Trophoblast cell (in vitro differentiated cells and primary cell): ENCODE measurements at places on chromosomes 6 and 20.

DNA sequence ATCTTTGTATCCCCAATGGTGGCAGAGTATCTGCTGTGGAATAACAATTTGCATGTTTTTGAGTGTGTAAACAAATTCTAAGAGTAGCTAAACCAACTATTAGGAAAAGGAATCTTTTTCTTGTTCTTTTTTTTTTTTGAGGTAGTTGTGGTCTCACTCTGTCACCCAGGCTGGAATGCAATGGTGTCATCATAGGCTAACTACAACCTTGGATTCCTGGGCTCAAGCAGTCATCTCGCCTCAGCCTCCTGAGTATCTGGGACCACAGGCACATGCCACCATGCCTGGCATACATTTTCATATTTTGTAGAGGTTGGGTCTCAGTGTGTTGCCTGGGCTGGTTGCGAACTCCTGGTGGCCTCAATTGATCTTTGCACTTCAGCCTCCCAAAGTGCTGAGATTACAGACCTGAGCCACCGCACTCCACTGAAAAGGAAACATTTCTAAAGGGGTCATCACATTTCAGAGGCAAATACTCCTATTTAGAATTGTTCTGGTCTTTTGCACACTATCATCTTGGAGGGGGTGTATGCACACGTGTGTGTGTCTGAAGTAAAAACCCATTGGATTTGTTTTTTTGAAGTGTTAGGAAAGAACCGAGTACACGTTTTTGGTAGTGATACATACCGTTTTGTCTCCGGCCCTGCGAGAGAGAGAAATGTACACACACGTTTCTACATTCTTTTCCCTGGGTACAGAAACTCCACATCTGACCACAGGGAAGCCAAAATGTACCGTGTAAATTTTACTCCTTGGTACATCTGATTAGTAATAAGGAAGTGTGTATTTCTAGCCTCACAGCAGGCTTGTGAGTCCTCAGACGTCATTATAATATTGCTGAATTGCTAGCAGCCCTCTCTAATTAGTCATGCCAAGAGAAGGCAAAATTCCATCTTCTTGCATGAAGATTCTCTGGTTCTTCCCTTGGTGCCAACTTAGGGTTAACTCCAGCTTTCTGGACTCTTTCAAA, 183.6 kb downstream of the JARID2 start:
- no peaks in the 10 kb centered on the region for H3K36me3 ChIP-seq
- H3K27me3 ChIP-seq, result no peaks in the 10 kb centered on the region
- peaks cover 23% of the 10 kb centered on the region for H3K4me1 ChIP-seq
- DNase-seq, result peak; percentile 69

DNA sequence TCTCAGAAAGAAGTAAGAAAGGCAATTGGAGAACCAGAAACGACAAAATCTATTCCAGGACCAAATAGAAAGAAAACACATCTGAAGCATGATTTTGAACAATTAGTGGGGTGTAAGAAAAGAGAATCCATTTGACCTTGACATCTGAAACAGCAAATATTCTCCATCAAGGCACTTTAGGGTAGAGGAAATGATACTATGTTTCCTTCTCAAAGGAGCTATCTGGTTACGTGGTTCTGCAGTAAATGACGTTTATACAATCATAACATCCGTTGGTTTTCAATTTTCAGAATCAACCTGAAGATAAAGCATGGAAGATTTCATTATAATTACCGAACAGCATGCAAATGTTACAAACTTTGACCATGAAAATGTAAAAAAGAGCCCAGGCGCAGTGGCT, 8.2 kb upstream of the SIGLEC1 start:
- no peak overlapping the region for H3K4me3 ChIP-seq
- no peaks in the 10 kb centered on the region for H3K4me1 ChIP-seq
- no peak for DNase-seq
- no peak overlapping the region for H3K27ac ChIP-seq
- H3K27me3 ChIP-seq, result no peaks in the 10 kb centered on the region

- no peaks in the 10 kb centered on the region for H3K4me1 ChIP-seq
- H3K27me3 ChIP-seq, result no peaks in the 10 kb centered on the region
- no peak for DNase-seq
- H3K27ac ChIP-seq, result no peak overlapping the region
- H3K4me3 ChIP-seq, result no peak overlapping the region
- no peaks in the 10 kb centered on the region for H3K36me3 ChIP-seq
Observed at GRCh38 chr6:11973238-11973637, 38.9 kb upstream of the HIVEP1 start.

- no peaks in the 10 kb centered on the region for H3K36me3 ChIP-seq
- H3K4me3 ChIP-seq, result no peak overlapping the region
- no peaks in the 10 kb centered on the region for H3K4me1 ChIP-seq
- no peak for DNase-seq
- H3K27ac ChIP-seq, result no peak overlapping the region
Observed at GRCh38 chr20:44072384-44072783, 114.6 kb downstream of the JPH2 start.

DNA sequence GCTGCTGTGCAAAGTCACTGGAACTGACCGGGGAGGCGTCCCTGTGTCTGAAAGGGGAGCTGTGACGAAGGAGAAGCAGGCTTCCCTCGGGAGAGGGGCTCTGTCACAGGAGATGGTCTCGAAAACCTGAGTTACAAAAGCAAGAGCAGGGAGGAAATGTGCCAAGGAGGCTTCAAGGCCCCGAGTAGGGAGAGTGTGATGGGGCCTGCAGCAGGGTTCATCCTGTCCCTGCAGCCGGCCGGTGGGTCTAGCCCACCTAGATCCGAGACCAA, 16.7 kb downstream of the DYNLT1 start:
- H3K27me3 ChIP-seq, result no peaks in the 10 kb centered on the region
- no peak for DNase-seq
- H3K36me3 ChIP-seq, result peaks cover 45% of the 10 kb centered on the region
- H3K27ac ChIP-seq, result no peak overlapping the region

GRCh38 chr6:4682431-4683097, 93.6 kb upstream of the CDYL start:
- DNase-seq, result no peak
- H3K4me1 ChIP-seq, result no peaks in the 10 kb centered on the region
- no peaks in the 10 kb centered on the region for H3K27me3 ChIP-seq

GRCh38 chr6:113388996-113389395, 468.1 kb upstream of the MARCKS start:
- no peak for DNase-seq
- H3K4me3 ChIP-seq, result no peak overlapping the region
- no peaks in the 10 kb centered on the region for H3K4me1 ChIP-seq
- H3K27me3 ChIP-seq, result no peaks in the 10 kb centered on the region
- no peaks in the 10 kb centered on the region for H3K36me3 ChIP-seq

DNA sequence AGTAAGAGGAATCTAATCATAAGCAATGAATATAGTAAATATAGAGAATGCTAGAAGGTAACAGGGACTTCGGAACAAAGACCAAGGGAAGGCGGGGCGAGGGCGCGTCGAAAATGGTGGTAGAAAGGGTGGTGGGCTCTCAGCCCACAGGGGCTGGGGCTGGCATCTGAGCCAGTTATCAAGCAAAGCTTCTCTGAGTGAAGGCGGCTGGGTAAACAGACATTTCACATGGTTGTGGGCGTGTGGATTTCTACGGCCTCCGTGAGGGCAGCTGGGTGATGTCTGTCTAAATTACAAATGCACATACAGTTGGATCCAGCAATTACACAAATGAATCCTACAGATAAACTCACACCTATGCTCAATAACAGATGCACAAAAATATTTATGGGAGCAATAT, 56.6 kb downstream of the TOX2 start:
- no peak for DNase-seq
- no peaks in the 10 kb centered on the region for H3K4me1 ChIP-seq
- no peak overlapping the region for H3K4me3 ChIP-seq
- no peaks in the 10 kb centered on the region for H3K36me3 ChIP-seq
- H3K27me3 ChIP-seq, result no peaks in the 10 kb centered on the region

DNA sequence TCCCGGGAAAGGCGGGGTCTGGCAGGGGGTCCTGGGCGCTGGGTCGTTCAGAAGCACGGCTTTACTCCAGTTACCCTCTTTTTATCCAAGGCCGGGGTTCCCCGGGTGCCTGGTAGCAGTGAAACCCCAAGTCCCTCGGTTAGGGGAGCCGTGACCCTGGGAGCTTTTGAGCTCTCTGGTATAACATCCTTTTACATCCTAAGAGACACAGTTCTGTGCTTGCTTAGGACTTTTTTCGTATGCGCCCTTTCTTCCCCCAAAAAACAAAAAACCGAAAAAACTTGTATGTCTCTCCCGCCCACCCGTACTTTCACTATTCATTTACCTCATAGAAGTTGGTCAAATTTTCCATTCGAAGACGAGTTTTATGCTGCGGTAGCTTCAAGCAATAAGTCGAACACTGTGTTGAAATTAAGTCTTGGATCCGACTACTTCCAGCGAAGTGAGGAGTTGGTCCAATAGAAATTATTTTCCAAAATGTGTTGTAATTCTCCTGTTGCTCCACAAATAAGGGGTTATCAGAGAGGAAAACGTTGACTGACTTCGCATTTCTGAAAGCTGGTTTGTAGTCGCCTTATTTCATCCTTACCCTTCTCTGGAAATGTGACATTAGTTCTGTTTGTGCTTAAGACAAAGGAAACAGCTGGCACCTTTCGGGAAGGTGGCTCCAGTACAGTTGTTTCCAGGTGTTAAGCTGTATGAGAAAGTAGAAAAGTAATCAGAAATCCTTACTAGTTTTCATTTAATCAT, 816 bp upstream of the MAN1A1 start:
- H3K27ac ChIP-seq, result peak overlapping the region; percentile 44
- H3K27me3 ChIP-seq, result no peaks in the 10 kb centered on the region
- no peaks in the 10 kb centered on the region for H3K36me3 ChIP-seq

- no peak for DNase-seq
- no peak overlapping the region for H3K27ac ChIP-seq
- no peaks in the 10 kb centered on the region for H3K4me1 ChIP-seq
Observed at GRCh38 chr20:23613676-23614075, 8.0 kb upstream of the CST9 start.

GRCh38 chr20:49595811-49596561, 28.0 kb upstream of the PTGIS start:
- H3K4me1 ChIP-seq, result peaks cover 11% of the 10 kb centered on the region
- no peak overlapping the region for H3K27ac ChIP-seq
- H3K36me3 ChIP-seq, result no peaks in the 10 kb centered on the region
- DNase-seq, result no peak
- H3K27me3 ChIP-seq, result no peaks in the 10 kb centered on the region
- H3K4me3 ChIP-seq, result no peak overlapping the region

- no peaks in the 10 kb centered on the region for H3K36me3 ChIP-seq
- DNase-seq, result no peak
- no peak overlapping the region for H3K27ac ChIP-seq
- no peak overlapping the region for H3K4me3 ChIP-seq
Observed at GRCh38 chr20:1835186-1836035, 59.8 kb upstream of the SIRPA start.

DNA sequence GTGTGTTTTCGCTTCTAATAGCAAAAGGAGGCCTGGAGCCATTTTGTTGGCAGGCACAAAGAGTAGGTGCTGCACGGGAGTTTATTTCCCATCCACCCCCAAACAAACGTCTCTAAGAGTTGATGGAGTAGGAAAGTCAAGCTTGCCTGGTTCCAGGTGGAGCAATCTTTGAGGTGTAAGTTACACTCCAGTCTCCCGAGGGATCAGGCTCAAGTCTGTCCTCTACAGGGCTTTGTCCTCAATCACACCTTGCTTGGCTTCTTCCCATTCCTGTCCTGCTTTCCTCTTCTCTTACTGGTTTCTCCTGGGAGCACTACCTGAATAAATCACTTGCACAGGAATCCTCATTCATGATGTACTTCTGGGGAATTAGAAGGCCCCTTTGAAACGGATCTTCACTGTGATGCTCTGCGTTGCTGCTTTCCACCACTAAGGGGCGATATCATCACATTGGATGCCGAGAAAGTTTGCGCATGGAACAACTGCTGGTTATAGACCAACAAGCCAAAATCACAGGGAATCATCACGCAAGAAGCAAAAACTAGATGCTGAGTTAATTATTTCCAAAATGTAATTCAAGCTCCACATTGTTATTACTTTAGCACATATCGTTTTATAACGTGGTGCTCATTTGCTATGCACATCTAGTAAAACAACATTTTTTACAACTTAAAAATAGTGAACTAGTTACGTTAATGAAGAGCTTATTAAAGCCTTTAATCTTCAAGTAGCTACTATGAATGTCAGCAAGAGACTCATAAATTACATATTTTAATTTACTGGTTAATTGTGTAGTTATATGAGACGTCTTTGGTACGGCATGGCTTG, 156.8 kb downstream of the DNAH8 start:
- no peaks in the 10 kb centered on the region for H3K36me3 ChIP-seq
- H3K27ac ChIP-seq, result no peak overlapping the region
- no peak overlapping the region for H3K4me3 ChIP-seq

GRCh38 chr6:87767478-87767877, 65.4 kb upstream of the AKIRIN2 start:
- no peak overlapping the region for H3K4me3 ChIP-seq
- no peaks in the 10 kb centered on the region for H3K4me1 ChIP-seq
- no peak overlapping the region for H3K27ac ChIP-seq
- no peaks in the 10 kb centered on the region for H3K36me3 ChIP-seq

DNA sequence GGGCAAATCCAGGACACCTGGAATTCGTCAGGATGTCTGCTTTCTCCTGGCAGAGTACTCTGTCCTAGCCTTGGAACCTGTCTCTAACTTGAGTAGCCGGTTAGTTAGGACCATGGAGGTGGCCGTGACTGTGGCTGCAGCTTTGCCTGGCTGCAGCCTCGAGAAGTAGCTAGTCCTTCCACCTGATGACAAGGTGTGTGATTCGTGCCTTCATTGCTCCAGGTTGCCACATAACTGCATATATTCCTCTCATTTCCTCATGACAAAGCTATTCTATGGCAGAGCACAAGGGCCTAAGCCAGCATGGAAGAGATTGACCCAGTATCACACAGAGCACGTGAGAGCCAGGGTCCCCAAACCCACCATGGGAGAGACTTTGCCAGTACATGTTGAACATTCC, 39.8 kb upstream of the KIF25 start:
- H3K27me3 ChIP-seq, result no peaks in the 10 kb centered on the region
- peak overlapping the region; percentile 21 for H3K27ac ChIP-seq
- peaks cover 14% of the 10 kb centered on the region for H3K36me3 ChIP-seq
- DNase-seq, result peak; percentile 28
- H3K4me3 ChIP-seq, result no peak overlapping the region

- H3K4me3 ChIP-seq, result no peak overlapping the region
- H3K4me1 ChIP-seq, result peaks cover 6% of the 10 kb centered on the region
- no peak for DNase-seq
- H3K27ac ChIP-seq, result no peak overlapping the region
- H3K27me3 ChIP-seq, result no peaks in the 10 kb centered on the region
Observed at GRCh38 chr6:89492025-89492640, 59.2 kb downstream of the ANKRD6 start.

- no peak overlapping the region for H3K27ac ChIP-seq
- H3K27me3 ChIP-seq, result no peaks in the 10 kb centered on the region
- no peak overlapping the region for H3K4me3 ChIP-seq
- H3K4me1 ChIP-seq, result peaks cover 3% of the 10 kb centered on the region
- DNase-seq, result no peak
- no peaks in the 10 kb centered on the region for H3K36me3 ChIP-seq
Observed at GRCh38 chr20:35849706-35850105, 77.9 kb downstream of the PHF20 start.

GRCh38 chr6:30703821-30704220, 13.0 kb upstream of the NRM start:
- H3K4me1 ChIP-seq, result peaks cover 7% of the 10 kb centered on the region
- no peaks in the 10 kb centered on the region for H3K27me3 ChIP-seq
- peak overlapping the region; percentile 6 for H3K4me3 ChIP-seq
- no peak for DNase-seq
- no peak overlapping the region for H3K27ac ChIP-seq
